Activated naive CD4-positive, alpha-beta T cell treated with anti-CD3 and anti-CD28 coated beads for 36 hours (primary cell): ENCODE measurements at places on chromosomes 11 and 22. TPM values are rescaled to one million over a fixed set of nuclear protein-coding genes. Genes with fewer than 3 reads are reported as not detected.

Gene POLR3H
- total RNA-seq = 14.8 TPM

Gene TRIM48
- total RNA-seq = not detected

Gene OR10A2
- not detected for total RNA-seq

Gene NPAS4
- not detected for total RNA-seq

Gene RRM1
- 311 TPM for total RNA-seq

Gene BDNF
- total RNA-seq = not detected

Gene GLYATL1
- total RNA-seq = not detected

Gene USP28
- total RNA-seq = 26.8 TPM

Gene PAK1
- total RNA-seq = 45.8 TPM

Gene NAT10
- total RNA-seq = 91.0 TPM

Gene RTL10
- total RNA-seq = 10.9 TPM

Gene SAA4
- not detected for total RNA-seq

Gene C11orf91
- total RNA-seq = not detected

Gene TNNT3
- 3.3 TPM for total RNA-seq

Gene FAM180B
- not detected for total RNA-seq
